Activated naive CD4-positive, alpha-beta T cell treated with anti-CD3 and anti-CD28 coated beads, Interleukin-2, amount 50 U/mL, for 72 hours (primary cell): ENCODE measurements at places on chromosomes 5 and 9. TPM values are rescaled to one million over a fixed set of nuclear protein-coding genes. Genes with fewer than 3 reads are reported as not detected.

DNA sequence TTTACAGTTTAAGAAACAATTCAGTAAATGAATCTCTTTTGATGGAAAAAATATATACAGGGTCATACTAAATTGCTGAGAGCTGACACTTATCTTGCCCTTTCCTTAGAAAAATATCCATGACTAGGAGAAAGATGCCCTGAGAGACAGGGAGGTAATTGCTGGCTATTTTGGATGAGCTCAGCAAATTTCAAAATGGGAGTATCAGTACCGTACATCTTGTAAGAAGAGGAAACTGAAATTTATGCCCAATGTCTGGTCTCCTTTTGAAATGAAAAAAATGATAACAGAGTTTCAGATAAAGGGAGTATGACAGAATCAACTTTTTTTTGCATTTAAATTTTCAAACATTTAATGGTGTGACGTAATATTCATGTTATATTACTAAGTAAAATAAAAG lies 415.8 kb upstream of the CDH10 start:
- DNase-seq: no peak

GRCh38 chr5:176383248-176383905 lies 5.0 kb downstream of the NOP16 start:
- no peak for DNase-seq

DNA sequence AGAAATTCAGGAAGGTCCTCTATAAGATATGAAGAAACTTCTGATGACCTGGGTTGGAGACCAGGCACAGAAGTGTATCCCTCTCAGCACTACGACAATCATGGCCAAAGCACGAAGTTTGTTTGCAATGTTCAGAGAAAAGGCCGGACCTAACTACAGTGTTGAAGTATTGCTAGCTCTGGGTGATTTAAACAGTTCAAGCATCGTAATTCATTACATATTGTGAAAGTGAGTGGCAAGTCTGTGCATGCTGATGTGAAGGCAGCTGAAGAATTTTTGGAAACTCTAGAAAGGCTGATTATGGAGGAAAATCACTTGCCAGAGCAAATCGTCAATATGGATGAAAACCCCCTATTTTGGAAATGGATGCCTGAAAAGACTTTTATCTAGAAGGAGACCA lies 67.2 kb upstream of the PANK3 start:
- DNase-seq: no peak

DNA sequence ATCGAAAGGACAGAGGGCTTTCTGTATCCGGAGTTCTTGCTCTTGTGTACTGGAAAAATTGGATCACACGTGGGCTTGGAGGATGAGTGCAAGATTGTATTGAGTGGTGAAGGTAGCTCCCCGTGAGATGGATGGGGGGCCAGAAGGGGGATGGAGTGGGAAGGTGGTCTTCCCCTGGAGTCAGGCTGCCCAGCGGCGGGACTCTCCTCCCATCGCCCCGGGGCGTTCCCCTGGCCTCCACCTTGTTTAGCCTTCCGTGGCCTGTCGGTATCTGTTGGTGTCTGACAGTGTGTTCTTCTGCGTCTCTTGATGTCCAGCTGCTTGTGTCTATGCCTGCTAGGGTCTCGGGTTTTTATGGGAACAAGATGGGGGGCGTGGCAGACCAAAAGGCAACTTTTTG lies 54.6 kb upstream of the GABRA6 start:
- no peak for DNase-seq

GRCh38 chr9:134960701-134961181 lies 43.0 kb upstream of the FCN1 start:
- no peak for DNase-seq

- DNase-seq: no peak
Measured at GRCh38 chr9:1440256-1440655, 390.1 kb downstream of the DMRT2 start.

DNA sequence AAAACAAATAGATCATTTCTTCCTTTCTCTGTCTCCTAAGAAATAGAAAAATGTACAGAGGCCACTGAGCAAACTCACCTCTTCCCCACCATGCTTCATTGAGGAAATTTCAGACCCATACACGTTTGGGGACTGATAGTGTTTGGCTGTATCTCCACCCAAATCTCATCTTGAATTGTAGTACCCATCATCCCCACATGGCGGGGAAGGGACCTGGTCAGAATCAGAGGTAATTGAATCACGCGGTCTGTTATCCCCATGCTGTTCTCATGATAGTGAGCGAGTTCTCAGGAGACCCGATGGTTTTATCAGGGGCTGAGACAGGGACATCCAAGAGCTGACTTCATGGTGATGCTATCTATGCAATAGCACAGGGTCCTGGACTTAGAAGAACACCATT lies 1655.8 kb downstream of the MAT2B start:
- no peak for DNase-seq

DNA sequence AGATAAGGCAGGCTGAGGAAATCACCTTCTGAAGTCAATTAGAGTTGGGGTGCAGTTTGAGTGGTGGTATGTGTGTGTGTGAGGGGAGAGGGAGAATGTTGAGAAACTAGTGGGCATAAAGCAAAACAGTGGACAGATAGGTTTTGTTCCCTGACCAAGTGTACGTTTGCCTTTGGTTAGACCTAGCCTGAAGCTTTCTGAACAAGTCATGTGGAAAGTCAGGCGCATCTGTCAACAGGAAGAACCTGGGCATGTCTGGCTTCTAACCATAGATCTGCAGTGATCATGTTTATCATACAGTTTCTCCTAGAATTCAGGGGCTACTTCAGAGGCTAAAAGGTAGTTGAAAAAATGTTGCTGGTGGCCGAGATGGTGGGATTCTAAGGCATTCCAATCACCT lies 143.2 kb upstream of the PCA3 start:
- no peak for DNase-seq

- DNase-seq: no peak
Measured at GRCh38 chr9:1659363-1659690, 355.8 kb upstream of the SMARCA2 start.

DNA sequence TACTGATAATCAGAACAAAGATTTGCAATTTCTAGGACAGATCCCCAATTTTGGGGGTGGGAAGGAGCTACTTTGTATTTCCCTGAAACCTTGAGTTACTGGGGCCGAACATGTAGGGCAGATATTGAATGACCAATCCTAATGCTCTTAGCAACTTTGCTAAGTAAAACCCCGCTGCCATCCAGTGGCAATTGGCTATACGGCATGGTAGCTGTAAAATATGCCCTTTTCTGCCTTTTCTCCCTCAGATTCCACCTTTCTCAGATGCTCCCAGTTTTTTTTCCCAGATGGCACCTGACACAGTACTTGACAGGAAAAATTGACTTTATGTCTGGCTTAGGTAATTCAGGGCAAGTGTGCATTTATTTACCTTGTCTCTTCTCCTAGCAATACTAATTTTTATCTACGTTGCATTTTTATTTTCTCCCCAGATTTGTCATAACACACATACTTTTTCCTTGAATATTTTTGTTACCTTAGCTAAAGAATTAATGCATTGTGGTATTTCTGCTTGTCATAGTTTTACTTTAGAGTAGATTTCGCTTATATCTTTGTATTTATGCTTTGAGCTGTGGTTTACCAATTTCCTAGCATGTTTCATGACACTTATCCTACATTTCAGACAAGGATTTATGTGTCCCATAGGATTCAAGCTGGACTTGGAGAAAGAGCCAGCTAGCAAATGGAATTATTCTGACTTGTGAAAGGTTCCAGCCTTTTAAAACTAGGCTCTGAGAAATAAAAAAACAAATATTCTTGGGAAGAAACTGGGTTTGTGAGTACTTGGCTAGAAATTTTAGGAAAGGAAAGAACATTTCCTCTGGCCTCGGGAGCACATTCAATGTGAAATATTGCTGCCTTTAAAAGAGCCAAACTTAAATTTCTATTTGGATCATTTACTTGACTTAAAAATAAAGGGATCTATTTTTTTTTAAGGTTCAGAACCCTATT lies 37.4 kb downstream of the PIK3R1 start:
- DNase-seq: peak; percentile 46

DNA sequence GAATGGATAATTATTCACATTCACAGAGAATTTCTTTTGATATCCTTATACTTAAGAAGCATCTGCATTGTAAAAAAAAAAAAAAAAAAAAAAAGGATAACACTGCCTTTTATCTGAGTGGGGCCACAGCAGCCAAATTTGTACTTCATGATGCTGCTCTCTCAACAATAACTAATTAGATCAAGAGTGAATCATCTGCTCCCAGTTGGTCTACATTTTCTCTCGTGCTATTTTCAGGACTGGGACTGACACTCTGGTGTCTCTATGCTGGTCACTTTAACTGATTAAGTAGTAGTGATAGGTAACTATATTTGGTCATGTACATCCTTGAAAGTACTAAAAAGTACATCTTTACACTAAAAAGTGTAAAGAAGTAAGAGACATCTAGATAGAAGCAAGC lies 90.1 kb downstream of the RFX3 start:
- DNase-seq: no peak

The CRHBP gene
- 0.16 TPM for total RNA-seq

The HMGXB3 gene
- 19.9 TPM for total RNA-seq

The EQTN gene
- not detected for total RNA-seq

The NEUROG1 gene
- not detected for total RNA-seq

The CFAP157 gene
- not detected for total RNA-seq

The EPB41L4A gene
- not detected for total RNA-seq
